Brain microvascular endothelial cell (primary cell): ENCODE measurements at places on chromosomes 5 and 9.
A peak's percentile ranks its signal among the peaks of the same experiment; 100 is the strongest.

DNA sequence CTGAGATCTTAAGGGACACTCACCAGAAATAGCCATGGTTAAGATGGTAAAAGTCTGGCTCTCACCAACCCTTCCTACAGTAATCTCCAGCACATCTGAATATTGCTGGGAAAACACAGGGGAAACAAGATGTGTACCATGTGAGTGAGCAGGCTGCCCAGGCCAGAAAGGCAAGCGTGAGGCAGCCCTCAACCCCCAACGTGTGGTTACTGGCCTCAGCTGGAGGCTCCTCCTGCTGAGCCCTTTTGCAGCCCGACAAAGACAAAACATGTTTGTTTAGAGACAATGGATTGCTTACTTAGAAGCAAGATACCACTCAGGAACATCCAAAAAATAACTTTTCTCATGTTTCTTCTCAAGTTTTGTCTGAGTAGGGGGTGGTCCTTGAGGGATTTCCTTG, 16.6 kb downstream of the ZFP62 start:
- DNase-seq: no peak

DNA sequence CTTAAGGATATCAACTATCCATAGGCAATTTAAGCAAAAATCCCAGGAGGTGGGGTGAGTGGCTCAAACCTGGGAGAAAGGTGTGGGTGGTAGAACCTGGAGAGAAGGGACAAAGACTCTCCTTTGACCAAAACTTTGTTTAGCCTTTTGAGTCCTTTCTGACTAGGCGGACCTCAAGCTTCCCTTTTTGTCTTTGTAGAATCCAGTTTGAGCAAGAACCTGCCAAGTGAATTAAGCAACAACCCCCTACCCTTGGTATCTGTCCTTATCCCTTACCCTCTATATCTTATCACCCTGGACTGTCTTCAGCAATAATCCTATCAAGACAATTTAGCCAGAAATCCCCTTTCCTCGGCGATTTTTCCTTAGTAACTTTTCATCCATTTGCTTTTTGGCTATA, 53.5 kb upstream of the SLC28A3 start:
- DNase-seq: no peak

DNA sequence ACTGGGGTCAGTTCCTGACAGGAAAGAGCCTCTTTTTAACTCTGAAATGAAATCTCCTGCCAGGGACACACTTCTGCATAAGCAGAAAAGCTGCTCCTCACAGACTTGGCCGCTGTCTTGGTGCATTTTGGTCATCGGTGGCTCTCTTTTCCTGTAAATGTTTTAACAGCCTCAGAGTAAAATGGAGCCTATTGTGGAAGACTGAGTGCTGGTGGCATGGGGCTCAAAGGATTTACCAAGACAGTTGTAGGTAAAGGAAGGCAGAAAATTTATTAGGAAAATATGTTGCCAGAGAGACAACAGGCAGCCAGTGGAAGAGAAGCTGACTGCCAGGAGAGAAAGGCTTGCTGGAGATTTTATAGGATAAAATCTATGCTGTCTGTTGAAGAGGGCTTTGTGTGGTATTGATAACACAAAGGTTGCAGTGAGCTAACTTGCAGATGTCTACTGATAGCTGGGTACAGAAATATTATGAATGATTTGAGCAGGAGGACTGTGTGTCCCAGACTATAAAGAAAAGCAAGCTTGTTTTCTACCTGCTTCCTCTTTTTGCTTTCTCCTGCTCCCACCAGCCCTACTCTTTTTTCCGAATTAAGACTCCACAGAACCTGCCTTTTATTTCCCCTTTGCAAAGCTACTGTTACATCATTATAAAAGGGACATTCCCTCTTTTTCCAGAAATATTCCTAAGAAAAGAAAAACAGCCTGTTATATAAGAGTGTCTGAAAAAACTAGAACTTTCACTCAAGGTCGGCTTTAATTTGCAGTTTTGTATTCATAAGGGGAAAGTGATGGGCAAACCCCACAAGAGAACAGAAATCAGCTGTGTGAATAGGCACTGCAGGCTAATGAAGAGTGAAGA, 27.9 kb upstream of the IFNA14 start:
- DNase-seq: no peak

DNA sequence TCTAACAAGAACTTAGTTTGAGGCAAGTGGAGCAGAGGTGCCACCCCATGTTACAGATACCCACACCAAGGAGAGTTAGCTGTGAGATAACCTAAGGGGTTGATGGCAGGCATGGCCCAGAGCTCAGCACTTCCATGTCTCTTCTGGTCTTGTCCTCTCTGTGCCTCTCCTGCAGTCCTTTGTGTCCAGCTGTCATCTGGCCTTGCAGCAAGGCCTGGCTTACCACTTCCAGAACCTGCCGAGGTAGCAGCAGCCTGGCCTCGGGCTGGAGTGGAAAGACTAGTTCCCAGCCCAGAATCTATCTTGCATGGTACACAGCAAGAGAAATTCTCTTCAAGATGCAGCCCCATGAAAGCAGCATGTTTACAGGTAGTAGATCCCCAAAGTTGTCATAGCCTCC, 41.5 kb downstream of the PIP5K1B start:
- no peak for DNase-seq

GRCh38 chr5:59506285-59506877, 387.1 kb downstream of the PDE4D start:
- DNase-seq: no peak

GRCh38 chr5:58622936-58623871, 40.3 kb downstream of the RAB3C start:
- no peak for DNase-seq

DNA sequence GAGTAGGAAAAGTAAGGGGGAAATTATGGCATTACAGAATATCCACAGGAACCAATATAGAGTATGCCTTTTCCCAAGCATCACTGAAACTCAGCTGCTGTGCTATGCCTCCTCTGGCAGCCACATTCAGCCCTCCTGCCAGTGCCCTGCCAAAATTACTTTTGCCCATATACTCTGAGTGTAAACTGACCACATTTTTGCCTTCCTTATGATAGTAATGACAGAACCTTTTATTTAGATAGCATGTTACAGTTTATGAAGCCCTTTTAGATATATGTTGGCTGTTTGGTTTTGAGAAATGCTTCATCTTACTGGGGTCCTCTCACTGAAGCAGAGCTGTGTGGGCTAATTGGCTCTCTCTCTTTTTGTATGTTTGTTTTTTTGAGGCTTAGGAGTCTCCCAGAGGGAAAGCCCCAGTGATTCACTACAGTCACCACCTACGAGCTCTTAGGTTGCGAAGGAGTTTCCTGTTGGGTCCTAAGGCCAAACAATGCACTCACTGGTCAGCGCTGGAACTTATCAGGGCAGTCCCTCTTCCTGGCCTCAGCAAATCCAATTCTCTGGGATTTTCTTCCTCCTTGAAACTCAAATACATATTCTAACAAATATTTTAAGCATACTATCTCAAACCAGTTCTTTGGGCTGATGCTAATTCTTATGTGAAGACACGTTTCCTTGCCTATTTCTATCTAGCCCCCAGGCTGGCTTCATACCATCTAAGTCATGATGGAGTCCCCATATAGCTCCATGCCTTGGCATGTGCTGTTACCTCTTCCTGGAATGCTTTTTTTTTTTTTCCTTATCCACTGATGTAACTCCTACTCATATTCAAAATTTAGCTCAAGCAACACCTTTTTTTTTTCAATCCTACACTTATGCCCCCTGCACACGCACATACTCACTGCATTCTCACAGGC, 3.7 kb downstream of the PHF24 start:
- peak; percentile 23 for DNase-seq

DNA sequence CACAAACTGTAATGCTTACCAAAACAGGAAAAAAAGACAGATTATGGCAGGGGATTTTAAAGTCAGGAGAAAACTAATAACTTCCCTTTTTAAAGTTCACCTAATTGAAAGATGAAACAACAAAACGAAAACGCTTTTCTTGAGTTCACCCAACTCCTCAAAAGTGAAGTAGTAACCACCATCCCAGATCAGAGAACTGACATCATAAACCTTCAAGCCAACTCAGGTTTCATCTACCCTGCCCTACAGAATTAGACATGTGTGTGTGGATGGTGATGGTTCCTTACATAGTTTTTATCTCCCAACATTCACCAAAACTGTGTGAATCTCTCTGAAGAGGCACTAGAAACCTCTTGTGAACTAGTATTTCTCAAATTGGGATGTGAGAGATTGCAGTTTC, 195.2 kb upstream of the PTGER4 start:
- no peak for DNase-seq

DNA sequence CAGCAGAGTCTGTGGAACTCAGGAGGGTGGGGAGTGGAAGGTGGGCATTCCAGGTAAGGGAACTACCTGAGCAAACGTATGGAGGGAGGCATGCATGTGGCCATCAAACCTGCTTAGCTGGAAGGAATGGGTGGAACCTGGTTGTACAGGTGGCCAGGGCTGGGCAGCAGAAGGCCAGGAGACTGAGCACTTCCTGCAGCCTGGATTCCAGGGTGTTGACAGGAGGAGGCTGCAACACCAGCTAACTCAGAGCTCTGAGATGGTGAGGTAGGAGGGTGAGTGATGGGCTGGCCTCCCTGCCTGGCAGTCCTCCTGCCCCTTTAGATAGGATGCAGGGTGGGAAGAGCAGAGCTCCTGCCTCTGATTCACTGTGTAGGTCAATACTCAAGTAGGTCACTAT, 92.5 kb upstream of the CPEB4 start:
- no peak for DNase-seq

- peak; percentile 89 for DNase-seq
These were observed 123.7 kb downstream of the INSYN2B start for GRCh38 chr5:169856571-169856970.

- DNase-seq: no peak
These were observed 84.2 kb downstream of the TNC start for GRCh38 chr9:115033800-115034199.

- peak; percentile 91 for DNase-seq
These were observed 7.4 kb downstream of the B4GALT1 start for GRCh38 chr9:33159777-33160127.

DNA sequence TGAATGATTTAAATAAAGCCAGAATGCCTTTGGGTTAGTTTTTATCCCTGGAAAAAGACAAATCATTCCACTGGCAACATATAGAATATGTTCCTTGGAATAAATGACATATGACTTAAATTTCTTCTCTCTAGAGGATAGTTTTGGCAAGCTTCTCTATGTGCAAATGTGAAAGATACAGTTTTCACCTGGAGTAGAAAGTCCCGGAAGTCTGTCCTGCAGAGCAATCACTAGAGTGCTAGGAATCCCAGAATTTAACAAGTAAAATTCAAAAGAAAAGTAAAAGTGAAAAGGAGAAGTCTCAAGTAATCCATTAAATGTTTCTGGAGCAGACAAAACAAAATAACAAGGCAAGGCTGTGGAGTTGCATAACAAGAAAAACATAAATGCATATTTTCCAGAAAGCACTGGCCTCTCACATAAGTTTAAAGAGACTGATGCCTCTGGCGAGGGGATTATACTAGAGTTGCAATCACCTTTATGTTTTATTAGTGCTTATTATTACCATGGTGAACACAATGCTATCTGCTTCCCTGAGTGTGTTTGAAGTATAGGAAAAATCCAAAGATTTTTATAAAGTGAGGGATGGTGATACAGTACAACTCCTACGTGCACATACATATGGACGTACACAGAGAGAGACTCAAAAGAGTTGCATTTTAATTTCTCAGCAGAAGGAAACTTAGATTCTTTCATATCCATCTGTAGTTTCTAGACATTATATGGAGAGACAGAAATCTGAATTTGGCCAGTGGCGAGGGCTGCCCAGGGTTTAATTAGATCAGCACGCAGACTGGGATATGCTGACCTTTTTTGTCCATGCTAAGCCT, 188.3 kb upstream of the ANKRD55 start:
- DNase-seq: no peak

GRCh38 chr5:39928709-39929108, 503.9 kb upstream of the DAB2 start:
- DNase-seq: no peak

DNA sequence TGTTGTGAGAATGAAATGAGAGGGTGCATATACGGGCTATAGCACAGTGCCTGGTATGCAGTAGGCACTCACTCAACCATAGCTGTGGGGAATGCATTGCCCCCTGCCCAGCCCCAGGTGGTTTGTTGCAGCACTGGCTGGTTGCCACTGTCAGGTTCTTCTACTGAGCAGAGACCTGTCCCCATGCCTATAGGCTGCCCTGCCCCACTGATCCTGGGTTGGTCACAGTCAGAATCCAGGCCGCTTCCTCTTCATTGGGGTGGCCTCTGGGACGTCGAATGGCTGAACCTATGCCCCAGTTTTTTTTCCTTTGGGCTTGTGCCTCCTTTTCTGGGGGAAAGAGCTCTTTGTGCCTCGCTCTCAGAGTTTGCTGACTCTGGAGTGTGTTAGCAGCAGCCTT, 74.6 kb downstream of the RGS3 start:
- DNase-seq: no peak

- DNase-seq: no peak
These were observed 904 bp downstream of the RPL12 start for GRCh38 chr9:127450243-127450760.

DNA sequence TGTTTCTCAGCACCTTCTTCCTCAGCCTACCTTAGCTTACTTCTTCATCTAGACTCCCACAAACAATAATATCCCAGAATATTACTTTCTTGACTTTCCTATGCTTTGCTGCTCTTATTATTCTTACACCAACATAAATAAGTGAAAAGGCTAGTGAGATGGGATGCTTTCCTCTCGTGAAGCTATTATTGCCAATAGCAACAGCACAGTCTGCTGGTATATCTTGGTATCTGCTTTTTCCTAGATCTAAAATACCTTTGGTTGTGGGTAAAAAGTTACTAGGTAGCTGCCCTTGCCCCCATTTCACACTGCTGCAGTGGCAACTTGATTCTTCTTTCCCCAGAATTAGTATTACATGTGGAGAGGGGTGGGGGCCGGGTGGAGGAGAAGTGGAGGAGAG, 26.1 kb upstream of the GLIPR2 start:
- no peak for DNase-seq

- no peak for DNase-seq
These were observed 50.7 kb upstream of the TNFSF8 start for GRCh38 chr9:114981063-114981462.

DNA sequence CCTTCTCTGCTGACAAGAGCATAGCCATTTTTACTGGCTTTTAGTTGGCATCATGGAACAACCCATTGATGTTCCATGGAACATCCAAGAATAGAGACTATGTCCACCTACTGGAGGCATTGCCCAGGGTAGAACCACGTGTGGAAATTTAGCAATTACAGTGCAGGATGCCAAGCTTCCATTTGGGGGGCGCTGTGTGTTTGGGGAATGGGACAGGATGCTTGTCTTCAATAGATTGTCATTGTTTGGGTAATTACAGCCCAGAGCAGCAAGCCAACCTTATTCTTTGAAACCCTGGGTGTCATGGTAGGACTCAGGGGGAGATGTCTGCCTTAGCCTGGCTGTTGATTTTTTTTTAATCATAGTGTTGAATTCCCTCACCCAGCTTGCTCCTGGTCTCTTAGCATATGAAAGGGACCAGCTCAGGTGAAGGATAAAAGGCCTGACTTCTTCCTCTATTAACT, 171.1 kb downstream of the DOCK2 start:
- DNase-seq: no peak

DNA sequence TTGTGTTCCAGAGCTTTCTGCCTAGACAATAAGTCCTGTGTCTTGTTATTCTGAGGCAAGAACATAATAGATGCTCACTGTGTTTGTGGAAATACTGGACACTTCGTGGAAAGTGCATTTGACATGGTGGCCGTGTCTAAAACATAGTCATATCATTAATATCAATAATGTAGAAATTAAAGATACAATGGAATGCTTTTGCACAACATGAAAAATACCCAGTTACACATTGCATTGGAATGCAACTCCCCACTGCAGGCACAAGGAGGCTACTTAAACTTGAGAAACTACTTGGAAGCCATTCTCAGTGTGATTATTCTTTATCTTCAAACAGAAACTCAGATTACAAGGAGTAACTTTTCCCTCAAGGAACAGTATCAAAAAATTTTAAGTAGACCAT, 145.3 kb upstream of the ZNF462 start:
- DNase-seq: peak; percentile 83
